ENCODE measurements at places on chromosomes 3 and 15. TPM values are rescaled to one million over a fixed set of nuclear protein-coding genes. Genes with fewer than 3 reads are reported as not detected.

DNA sequence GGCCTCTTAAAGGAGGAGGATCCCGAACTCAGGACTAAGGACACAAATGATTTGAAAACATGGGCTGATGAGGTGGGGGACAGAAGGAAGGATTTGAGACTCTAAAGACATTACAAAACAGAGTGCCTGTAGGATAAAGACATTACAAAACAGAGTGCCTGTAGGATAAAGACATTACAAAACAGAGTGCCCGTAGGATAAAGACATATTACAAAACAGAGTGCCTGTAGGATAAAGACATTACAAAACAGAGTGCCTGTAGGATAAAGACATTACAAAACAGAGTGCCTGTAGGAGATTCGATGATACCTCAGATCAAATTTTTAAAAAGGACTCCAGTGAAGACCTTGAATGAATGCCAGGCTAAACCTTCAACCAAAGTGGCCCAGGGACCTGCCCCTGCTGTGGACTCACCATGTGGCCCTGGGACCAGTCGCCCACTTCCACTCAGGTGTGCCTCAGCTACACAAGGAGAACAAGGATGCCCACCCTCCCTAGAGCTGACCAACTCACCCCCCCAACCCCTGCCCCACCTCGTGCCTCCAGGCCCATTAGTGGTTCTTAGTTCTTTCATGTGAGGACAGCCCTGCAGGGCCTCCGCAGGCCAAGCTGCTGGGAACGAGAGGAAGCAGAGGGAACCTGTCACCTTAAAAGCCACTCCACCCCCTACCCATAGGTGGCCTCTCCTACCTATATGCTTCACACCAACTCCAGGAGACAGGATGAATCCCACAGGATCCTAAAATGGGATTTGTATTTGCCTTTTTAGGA is 59.8 kb downstream of the SH3BP5 start:
- no peak for DNase-seq
- peaks cover 27% of the 10 kb centered on the region for H3K4me1 ChIP-seq
- no peak overlapping the region for H3K4me3 ChIP-seq
- H3K36me3 ChIP-seq: no peaks in the 10 kb centered on the region

DNA sequence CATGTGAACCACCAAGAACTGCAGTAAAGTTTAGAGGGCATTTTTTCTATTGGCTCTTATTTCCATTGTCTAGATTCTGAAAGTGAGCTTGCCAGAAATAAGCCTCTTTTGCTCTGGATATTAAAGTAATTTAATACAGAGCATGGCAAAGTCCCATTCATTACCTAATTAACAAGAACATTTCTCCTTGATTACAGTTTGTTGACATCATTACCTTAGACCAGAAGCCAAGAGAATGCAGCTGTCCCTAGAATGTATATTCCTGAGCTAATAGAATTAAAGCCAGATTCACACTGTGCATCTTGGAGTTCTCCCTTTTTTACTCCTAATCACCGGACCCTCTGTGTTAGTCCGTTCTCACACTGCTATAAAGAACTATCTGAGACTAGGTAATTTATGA is 46.4 kb upstream of the TM4SF4 start:
- H3K4me3 ChIP-seq: no peak overlapping the region
- no peaks in the 10 kb centered on the region for H3K27me3 ChIP-seq
- no peak overlapping the region for H3K27ac ChIP-seq
- DNase-seq: no peak
- H3K36me3 ChIP-seq: no peaks in the 10 kb centered on the region

The LRRC2 gene
- 0.08 TPM for total RNA-seq

The CD200 gene
- total RNA-seq: 4.0 TPM

The MESP2 gene
- total RNA-seq: 1.3 TPM

DNA sequence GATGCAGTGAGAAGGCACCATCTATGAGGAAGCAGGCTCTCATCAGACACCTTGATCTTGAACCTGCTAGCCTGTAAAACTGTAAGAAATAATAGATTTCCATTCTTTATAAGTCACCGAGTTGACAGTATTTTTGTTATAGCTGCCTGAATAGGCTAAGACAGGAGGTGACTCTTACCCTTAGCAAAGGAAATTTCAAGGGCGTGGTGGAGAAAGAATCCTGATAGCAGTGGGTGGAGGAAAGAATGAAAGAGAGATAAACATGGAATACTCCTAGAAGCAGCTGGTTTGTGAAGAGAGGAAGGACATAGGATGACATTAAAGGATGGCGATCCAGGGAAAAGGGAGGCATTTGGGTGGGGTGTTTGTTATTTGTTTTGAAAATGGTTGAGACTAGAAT is 41.4 kb downstream of the SIDT1 start:
- no peaks in the 10 kb centered on the region for H3K27me3 ChIP-seq
- peaks cover 13% of the 10 kb centered on the region for H3K4me1 ChIP-seq
- no peaks in the 10 kb centered on the region for H3K36me3 ChIP-seq
- no peak overlapping the region for H3K4me3 ChIP-seq
- DNase-seq: no peak

GRCh38 chr15:38021259-38021658 is 86.8 kb downstream of the TMCO5A start:
- H3K27ac ChIP-seq: no peak overlapping the region
- no peaks in the 10 kb centered on the region for H3K36me3 ChIP-seq
- no peaks in the 10 kb centered on the region for H3K27me3 ChIP-seq
- DNase-seq: no peak
- no peaks in the 10 kb centered on the region for H3K4me1 ChIP-seq
- no peak overlapping the region for H3K4me3 ChIP-seq

DNA sequence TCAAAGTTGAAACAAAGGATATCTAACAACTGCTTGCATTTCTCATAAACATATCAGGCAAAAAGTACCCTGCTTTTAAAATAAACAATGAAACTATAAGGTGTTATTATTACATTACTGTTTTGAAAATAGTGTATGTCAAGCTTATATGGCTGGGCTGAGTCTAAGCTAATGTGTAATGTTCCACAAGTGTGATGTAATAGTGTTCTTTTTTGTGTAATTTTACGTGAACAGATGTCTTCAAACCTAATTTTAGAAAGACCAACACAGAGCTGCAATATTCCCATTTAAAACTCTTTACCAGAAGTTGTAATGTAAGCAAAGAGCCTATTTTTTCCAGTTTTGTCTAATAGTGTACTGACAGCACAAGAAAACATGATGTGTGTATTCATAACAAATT is 34.0 kb downstream of the MINDY2 start:
- no peak overlapping the region for H3K27ac ChIP-seq
- H3K27me3 ChIP-seq: no peaks in the 10 kb centered on the region
- H3K4me1 ChIP-seq: no peaks in the 10 kb centered on the region
- no peaks in the 10 kb centered on the region for H3K36me3 ChIP-seq
- H3K4me3 ChIP-seq: no peak overlapping the region
- no peak for DNase-seq

The VIPR1 gene
- total RNA-seq: 23.9 TPM

- H3K36me3 ChIP-seq: 0 out of 2 replicates have a peak, but pooled peaks cover 7% of the 10 kb centered on the region
- peaks cover 46% of the 10 kb centered on the region for H3K4me1 ChIP-seq
- peak overlapping the region; percentile 91 for H3K27ac ChIP-seq
- no peaks in the 10 kb centered on the region for H3K27me3 ChIP-seq
Observed at GRCh38 chr15:32849769-32850668, 132.2 kb downstream of the GREM1 start.

The TRIM42 gene
- total RNA-seq: not detected

DNA sequence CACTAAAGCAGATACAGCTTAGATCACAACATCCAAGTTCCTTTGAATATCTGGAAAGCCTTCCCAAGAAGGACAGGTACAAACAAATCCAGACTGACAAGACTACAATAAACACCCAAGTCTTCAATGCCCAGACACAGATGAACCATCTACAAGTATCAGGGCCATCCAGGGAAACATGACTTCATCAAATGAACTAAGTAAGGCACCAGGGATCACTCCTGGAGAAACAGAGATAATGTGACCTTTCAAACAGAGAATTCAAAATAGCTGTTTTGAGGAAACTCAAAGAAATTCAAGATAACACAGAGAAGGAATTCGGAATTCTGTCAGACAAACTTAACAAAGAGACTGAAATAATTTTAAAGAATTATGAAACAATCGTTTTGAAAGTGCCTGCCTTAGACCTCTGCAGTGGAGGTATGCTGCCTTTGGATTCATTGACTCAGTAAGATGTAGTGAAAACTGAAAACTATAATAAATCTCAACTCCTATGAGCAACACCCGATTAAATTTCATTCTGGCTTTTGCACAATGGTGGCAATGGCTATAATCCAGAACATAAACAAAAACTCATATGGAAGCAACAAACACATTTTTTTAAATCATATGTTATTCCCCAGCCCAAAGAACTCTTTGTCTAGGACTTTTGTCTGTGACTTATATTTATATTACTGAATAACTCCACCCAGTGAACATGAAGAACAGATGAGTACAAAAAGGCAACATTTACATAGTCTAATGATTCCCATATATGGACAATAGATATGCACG is 12.6 kb upstream of the COL8A1 start:
- no peak overlapping the region for H3K4me3 ChIP-seq
- H3K27me3 ChIP-seq: no peaks in the 10 kb centered on the region
- no peak overlapping the region for H3K27ac ChIP-seq
- peaks cover 23% of the 10 kb centered on the region for H3K4me1 ChIP-seq

The SLC24A5 gene
- total RNA-seq: not detected

The MESP1 gene
- 17.8 TPM for total RNA-seq

The FGF7 gene
- not detected for total RNA-seq

GRCh38 chr3:16839271-16840100 is 45.3 kb upstream of the PLCL2 start:
- H3K27me3 ChIP-seq: no peaks in the 10 kb centered on the region
- no peaks in the 10 kb centered on the region for H3K4me1 ChIP-seq
- no peak for DNase-seq

The IL17RE gene
- 22.7 TPM for total RNA-seq

- no peak for DNase-seq
- H3K27me3 ChIP-seq: no peaks in the 10 kb centered on the region
- H3K4me3 ChIP-seq: no peak overlapping the region
- no peak overlapping the region for H3K27ac ChIP-seq
- H3K4me1 ChIP-seq: no peaks in the 10 kb centered on the region
Observed at GRCh38 chr15:36944442-36944841, 155.9 kb downstream of the MEIS2 start.

DNA sequence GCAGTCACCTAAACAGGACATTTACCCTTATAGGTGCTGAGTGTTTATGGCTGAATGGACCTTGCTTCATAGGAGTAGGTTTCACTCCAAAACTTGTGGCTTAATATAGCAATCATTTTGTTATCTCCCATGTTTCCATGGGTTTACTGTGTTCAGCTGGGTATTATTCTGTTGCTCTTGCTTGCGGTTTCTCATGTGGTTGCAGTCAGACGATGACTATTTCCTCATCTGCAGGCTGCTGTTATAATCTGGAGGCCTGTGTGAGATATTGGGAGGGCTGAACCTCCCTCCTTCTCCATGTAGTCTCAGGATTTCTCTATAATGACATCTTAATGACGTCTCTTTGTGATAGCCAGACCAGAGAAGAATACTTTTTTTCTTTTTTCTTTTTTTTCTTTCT is 98.1 kb downstream of the ZPLD1 start:
- H3K4me3 ChIP-seq: no peak overlapping the region
- no peak overlapping the region for H3K27ac ChIP-seq
- no peaks in the 10 kb centered on the region for H3K36me3 ChIP-seq
- no peak for DNase-seq

GRCh38 chr15:101558221-101558941 is 68.9 kb upstream of the PCSK6 start:
- no peaks in the 10 kb centered on the region for H3K36me3 ChIP-seq
- no peaks in the 10 kb centered on the region for H3K27me3 ChIP-seq
- peak overlapping the region; percentile 16 for H3K4me3 ChIP-seq

The GOLGA6L10 gene
- total RNA-seq: 2.3 TPM

- DNase-seq: no peak
- H3K4me3 ChIP-seq: no peak overlapping the region
- H3K36me3 ChIP-seq: peaks cover 7% of the 10 kb centered on the region
Observed at GRCh38 chr15:90987561-90988141, 6.7 kb downstream of the PRC1 start.

DNA sequence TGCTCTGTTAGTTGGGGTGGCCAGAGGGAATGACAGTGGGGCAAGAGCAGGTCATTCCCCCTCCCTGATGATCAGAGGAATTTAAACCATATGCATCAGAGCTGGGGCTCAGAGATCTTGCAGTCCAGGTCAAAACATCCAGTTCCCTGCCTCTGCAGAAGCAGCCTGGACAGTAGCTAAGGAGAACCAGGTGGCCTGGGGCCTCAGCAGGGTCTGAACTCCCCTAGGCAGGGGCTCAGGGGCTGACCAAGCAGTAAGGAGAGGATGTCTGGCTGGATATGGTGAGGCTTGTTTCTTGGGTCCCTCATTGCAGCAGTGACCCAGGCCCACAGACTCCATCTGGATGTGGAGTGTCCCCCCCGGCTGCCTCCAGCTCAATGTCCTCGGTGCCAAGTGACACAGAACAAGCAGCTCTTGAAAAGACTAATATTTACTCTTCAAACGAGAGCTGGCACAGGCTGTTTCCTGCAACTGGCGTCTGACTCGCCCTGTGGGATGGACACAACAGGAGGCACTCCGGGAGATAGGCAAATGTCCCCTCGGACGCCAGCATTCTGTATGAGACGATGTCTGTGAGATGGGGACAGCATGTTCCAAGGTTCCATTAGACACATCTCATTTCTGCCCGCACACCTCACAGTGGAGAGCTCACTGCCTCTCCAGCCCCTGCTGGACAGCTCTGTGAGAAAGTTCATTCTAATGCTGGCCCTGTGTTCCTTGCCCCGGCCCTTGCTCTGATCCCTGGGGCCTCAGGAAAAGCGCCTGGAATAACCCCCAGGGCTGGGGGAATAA is 37.1 kb downstream of the SEC22C start:
- H3K4me1 ChIP-seq: 0 out of 2 replicates have a peak, but pooled peaks cover 9% of the 10 kb centered on the region
- DNase-seq: peak; percentile 37
- H3K4me3 ChIP-seq: no peak overlapping the region
- H3K27me3 ChIP-seq: no peaks in the 10 kb centered on the region

Data from PC-9 (cell line).